Panc1 (cell line): ENCODE measurements at places on chromosomes 12 and 14.

DNA sequence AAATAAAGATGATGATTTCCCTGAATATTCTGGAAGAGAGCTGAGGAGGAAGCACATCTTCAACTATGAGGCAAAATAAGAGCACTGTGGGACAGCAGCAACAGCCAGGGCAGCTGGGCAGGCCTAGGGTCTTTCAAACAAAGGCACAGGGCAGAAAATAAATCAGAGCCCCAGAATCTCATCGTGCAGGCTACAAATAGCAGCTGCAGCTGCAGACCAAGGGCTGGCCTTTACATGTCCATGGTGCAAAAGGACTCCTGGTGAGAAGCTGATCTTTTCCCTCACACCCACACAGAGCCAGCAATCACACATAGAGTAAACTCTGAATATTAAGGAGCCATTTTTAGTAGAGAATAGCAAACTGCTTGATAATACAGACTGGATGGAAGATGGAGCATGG lies 13.6 kb upstream of the MYBPC1 start:
- no peak for DNase-seq

- DNase-seq = no peak
These were observed 36.3 kb upstream of the PPM1A start for GRCh38 chr14:60212503-60213371.

DNA sequence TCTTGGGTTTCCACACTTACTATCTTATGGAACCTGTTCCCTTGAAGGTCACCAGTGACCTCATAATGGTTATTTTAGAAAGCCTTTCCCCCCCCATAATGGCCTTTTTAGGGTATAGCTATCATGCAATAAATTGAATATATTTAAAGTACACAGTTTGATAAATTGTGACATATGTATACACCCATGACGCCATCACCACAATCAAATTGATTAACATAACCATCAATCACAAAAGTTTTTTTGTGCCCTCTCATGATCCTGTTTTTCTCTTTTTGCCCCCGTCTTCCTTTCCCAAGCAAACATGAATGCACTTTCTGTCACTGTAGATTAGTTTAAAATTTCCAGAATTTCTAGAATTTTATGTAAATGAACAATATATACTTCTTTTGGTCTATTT lies 28.7 kb upstream of the OR4E1 start:
- no peak for DNase-seq

DNA sequence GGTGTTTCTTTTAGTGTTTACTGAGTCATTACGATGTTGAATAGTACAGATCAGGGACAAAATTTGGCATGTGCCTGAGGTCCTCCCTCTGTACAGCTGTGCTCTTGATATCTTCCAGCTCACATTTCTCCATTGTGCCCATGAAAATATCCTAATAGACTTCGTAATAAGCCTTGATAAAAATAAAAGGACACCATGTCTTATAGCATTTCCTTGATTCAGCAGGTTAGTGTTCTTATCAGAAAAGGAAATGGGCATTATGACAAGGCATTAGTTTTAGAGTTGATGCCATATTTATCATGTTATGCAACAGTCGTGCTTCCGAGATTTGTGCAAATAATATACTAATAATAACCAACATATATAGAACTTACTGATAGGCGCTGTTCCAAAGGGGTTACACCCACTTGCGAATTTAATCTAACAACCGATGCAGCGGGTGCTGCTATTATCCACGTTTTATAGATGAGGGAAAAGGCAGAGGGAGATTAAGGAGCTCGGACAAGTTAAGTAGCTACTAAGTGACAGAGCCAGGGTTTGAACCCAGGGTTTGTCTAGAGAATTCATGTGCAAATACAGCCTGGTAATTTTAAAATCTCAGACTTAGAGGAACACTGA lies 15.1 kb upstream of the WNK1 start:
- DNase-seq = no peak

DNA sequence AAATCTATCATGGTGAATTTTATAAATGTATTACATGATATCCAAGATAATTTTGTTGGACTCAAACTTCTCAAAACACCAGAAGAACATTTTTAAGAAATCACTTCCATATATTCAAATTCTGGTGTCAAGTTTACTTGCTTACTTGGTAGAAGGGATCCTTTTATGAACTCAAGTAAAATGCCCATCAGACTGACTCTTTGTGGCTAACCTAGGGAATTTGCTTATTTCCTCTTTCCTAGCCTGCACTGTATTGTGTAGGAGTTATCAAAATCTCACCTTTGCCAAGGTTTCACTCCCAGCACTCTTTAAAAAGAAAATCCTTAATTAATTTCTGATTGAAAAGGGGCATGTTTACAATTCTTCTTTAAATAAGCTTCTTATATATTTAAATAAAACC lies 196.5 kb downstream of the DUSP6 start:
- DNase-seq = no peak

- no peak for DNase-seq
These were observed 3.7 kb downstream of the PABPN1 start for GRCh38 chr14:23324993-23325392.

GRCh38 chr12:13784504-13784903 lies 196.9 kb downstream of the GRIN2B start:
- DNase-seq = no peak

- DNase-seq = no peak
These were observed 99.2 kb downstream of the PPP2R5E start for GRCh38 chr14:63443988-63444387.

DNA sequence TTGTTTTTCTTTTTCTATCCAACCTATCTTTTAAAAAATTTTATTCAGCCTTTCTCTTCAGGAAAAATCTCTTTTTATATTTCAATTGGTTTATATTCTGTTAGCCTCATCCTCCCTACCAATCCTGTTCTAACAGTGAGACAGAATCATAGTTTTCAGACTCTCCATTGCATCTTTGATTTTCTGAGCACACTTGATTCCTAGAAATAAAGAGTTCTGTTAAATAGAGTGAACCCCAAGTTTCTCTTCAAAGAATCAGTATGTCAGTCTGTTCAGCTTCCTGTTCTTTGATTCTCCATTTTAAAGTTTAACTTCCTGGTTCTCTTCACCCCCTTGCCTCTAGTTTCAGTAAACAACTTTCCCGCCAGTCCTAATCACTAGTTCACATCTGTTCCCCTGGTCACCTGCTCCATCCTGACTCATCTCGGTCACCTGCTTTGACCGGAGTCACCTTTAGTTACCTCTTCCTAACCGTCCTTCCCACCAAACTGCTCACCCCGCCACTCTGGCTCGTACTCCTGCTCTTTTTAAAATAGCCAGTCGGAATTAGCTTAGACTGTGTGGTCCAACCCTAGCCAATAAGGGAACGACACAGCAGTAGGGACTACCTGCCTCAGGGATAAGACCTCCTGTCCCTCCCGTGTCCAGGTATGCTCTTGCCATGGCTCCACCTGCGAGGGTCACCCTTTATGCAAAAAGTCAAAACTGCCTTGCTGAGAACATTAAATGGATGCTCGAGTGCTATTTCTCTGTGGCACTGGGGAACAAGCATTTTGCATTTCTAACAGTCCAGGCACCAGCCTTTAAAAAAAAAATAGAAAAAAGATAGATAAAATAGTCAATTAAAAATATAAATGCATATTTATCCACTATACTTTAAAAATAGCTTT lies 48.4 kb downstream of the DDX51 start:
- DNase-seq = no peak

- DNase-seq = no peak
These were observed 1.3 kb downstream of the SETD3 start for GRCh38 chr14:99479160-99479905.

- no peak for DNase-seq
These were observed 39.6 kb downstream of the TEAD4 start for GRCh38 chr12:2998789-2999264.

- no peak for DNase-seq
These were observed 19.0 kb downstream of the FAM222A start for GRCh38 chr12:109732321-109733305.

DNA sequence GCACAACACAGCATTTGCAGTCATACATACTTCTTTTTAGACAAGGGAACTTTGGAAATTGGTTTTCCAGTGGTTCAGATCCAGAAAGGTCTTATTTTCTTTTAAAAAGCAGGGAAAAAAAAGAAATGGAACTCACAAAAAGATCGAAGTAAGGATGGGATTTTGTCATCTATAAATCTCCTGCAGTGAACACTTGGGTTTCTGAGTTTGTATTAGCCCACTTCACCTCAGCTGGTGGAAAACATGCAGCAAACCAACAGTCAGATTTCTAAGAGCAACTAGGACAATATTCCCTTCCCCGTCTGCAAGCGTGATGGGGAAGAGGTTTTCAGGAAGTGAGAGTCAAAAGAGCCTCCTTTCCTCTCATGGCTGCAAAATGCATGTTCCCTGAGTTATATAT lies 4.6 kb downstream of the MYF5 start:
- DNase-seq = no peak

- peak; percentile 84 for DNase-seq
These were observed 16.4 kb upstream of the SP7 start for GRCh38 chr12:53352331-53353256.

DNA sequence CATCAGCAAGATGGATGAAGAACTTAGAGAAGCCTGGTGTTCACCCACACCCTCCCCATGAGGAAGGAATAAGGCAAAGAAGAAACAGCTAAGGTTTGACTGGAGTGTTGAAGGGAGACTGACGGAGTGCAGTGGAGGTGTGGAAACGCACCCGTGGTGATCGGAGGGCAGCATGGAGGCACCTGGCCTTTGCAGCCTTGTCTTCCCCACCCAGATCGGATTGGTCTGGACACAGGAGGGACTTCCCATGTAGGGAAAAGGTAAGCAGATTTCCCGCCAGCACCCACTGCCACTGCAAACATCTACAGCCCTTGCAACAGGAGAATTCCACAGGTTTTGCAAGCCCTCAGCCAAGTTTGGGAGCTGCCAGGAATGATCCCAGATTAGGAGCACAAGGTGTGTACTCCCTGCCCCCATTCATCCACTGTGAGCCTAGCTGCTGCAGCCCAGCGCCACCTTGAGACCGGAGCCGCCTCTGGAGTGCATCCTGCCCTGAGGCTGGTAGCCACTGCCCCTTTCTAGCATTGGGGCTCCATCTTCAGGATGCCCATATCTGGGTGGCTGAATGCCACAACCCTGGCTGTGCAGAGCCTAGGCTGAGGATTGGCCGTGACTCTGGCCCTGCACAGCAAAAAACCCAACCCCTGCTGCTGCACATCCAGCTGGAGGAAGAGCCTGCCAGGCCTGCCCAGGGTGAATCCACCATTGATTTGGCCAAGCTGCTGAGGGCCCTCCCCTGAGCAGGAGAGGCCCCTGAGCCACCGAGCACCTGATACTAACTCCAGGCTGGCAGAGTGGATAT lies 411.1 kb downstream of the TMEM121 start:
- DNase-seq = no peak

DNA sequence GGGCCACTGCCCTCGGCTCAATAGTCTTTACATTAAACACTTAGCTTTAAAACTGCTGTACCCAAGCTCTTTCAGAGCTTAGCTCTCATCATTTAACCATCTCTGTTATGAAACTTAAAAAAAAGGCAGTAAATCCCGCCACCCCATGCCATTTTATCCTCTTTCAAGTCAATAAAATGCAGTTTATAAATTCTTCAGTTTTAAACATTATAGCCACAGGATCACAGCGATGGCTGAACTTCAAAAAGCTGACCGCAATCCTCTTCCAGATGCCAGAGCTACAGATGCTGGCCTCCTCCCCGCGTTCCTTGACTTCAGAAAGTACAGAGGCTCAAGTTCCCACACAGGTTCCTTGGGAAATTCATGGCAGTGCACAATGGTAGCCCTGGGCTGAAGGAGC lies 4.2 kb downstream of the OR10G3 start:
- no peak for DNase-seq

- no peak for DNase-seq
These were observed 41.4 kb upstream of the TEX22 start for GRCh38 chr14:105356927-105357326.

- no peak for DNase-seq
These were observed 20.1 kb downstream of the ARL6IP4 start for GRCh38 chr12:123000578-123000977.

DNA sequence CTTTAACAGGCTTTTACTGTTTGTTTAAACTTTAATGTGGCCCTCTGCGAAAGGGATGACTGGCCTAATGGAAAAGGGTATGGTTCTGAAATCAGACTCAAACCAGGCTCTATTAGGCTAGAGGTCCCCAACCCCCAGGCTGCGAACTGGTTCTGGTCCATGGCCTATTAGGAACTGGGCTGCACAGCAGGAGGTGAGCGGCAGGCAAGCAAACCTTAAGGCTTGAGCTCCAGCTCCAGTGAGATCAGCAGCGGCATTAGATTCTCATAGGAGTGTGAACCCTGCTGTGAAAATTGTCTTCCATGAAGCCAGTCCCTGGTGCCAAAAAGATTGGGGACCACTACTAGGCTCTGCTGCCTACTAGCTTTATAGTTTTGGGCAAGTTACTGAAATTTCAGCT lies 11.1 kb downstream of the GALNT4 start:
- no peak for DNase-seq

GRCh38 chr12:119695034-119695433 lies 27.1 kb downstream of the PRKAB1 start:
- no peak for DNase-seq

GRCh38 chr12:95978351-95978750 lies 17.8 kb downstream of the HAL start:
- no peak for DNase-seq

- DNase-seq = no peak
These were observed 3.9 kb downstream of the KRT79 start for GRCh38 chr12:52829986-52830770.

GRCh38 chr14:56212521-56212920 lies 94.3 kb downstream of the PELI2 start:
- no peak for DNase-seq

DNA sequence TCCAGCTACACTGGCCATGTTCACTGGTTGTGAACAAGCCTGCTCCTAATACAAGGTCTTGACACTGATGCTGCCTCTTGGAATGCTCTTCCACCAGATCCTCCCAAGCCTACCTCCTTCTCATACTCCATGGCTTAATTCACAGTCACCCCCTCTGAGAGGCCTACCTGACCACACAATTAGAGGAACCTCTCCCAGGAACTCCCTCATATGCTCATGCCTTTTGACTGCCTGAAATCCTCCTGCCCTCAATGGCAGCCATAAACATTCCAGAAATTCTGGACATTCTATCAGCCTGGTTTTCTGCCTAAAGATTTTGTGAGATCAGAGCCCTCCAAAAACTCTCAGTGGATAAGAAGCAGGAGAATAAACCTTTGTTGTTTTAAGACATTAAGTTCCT lies 340.2 kb downstream of the C12orf75 start:
- DNase-seq = no peak

- no peak for DNase-seq
These were observed 9.6 kb downstream of the PTPN6 start for GRCh38 chr12:6960593-6961277.

DNA sequence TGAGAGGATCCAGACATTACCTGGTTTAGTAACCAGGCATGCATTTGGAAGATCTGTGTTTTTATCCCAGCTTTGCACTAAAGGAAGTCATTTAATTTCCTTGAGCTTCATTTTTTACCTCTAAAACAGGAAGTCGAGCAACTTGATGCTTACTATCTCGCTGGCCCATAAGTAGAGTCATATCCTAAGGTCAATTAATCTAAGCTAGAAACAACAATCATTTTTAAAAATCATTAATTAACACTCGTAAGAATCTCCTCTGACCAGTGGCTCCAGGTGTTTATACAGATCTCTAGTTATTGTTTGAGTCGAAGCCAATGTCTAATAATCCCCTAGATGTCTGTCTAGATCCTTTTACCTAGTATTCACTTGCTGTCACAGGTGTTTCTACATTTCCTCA lies 355.8 kb upstream of the DCN start:
- no peak for DNase-seq
